ENCODE measurements at places on chromosomes 5 and 9.
A peak's percentile ranks its signal among the peaks of the same experiment; 100 is the strongest.

DNA sequence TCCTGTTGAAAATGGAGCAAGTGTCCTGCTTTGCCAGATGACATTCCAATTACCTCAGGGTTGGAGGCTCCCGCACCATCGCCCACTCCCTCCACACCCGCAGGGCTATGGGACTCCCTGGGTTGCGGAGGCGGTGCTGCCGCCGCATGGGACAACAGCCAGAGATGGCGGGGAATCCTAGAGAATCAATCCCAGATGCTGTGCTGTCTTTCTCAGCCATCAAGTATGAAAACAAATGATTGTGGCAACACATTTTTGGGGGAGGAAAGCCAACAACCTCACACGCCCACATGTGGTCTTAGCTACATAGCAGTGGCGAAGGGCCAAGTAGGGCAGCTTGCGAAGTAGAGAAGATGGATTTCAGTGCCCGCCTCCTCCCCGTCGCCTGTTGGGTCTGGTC is 46.7 kb downstream of the IL31RA start:
- DNase-seq, result peak; percentile 91

DNA sequence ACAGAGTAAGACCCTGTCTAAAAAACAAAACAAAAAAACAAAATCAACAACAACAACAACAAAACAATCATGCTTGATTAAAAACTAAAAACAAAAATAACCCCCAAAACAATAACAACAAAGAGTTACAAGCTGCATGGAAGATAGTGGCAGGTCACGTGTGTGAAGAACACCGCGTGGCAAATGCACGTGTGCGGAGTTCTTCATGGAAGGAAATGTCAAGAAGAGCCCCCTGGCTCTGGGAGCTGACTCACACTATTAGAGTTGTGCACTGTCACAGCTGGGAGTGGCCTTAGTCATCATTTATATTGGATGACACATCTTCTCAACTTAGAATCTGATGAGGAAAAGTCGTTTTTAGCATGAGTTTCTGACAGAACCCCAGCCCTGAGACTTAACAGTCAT is 110.5 kb downstream of the JMY start:
- no peak for DNase-seq

DNA sequence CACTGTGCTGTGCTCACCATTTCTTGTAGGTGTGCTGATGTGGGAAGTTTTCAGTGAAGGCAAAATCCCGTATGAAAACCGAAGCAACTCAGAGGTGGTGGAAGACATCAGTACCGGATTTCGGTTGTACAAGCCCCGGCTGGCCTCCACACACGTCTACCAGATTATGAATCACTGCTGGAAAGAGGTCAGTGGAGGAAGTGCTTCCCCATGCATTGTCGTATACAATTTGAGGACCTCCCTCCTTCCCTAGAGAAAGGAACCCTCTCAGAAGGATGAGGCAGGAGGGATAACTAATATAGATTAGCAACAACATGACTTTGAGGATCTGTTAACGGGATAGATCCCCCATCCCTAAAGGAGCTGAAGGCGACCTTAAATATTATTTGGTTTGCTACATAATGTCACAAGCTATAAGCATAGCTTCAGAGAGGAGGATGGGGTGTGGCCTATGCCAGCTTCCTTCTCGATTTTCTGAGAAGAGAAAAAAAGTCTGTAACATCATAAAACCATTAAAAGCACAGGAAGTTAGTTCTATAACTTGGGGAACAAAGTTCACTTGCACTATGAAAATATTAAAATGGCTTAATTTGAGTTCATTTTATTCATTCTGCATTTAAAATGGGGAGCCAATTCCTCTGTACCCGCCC is 17.0 kb upstream of the CYFIP2 start:
- DNase-seq, result no peak

- no peak for DNase-seq
Measured at GRCh38 chr9:122176916-122177315, 17.2 kb downstream of the MORN5 start.

- DNase-seq, result peak; percentile 45
Measured at GRCh38 chr5:159310511-159310910, 19.8 kb downstream of the IL12B start.

GRCh38 chr9:36407122-36407723 is 7.2 kb upstream of the RNF38 start:
- peak; percentile 82 for DNase-seq

- DNase-seq, result no peak
Measured at GRCh38 chr9:129306318-129306973, 128.4 kb upstream of the IER5L start.

- DNase-seq, result no peak
Measured at GRCh38 chr5:35188031-35188457, 42.2 kb downstream of the PRLR start.

DNA sequence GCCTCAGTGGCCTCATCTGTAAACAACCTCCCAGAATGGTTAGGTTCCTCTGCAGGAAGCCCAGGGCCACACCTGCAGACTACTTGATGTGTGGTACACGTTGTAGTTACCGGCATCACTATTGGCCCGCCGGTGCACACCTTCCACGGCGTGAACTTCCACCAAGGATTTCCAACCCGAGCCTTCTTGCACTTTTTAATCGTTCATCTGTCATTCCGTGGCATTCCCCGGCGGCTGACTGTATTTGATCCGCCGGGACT is 5.3 kb upstream of the TRIM41 start:
- no peak for DNase-seq

DNA sequence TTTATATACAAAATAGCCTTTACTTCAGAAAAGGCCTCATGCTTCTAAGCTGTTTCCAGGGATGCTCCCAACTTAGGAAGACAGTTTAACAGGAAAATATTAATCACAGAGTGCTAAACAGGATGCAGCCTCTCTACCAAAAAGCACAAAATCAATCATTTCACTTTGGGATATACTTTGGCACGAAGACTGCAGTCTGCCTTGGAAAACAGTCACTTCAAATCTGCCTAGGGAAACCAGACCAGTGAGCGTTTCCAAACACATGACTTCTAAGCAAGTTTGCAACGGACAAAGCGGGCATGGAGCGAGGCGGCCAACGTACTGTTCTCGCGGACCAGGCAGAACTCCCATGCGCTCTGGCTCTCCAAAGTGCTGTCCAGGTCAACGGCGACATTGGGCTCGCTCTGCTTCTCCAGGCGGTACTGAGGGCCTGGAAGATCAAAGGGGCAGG is 201.0 kb downstream of the MAPKAP1 start:
- no peak for DNase-seq

DNA sequence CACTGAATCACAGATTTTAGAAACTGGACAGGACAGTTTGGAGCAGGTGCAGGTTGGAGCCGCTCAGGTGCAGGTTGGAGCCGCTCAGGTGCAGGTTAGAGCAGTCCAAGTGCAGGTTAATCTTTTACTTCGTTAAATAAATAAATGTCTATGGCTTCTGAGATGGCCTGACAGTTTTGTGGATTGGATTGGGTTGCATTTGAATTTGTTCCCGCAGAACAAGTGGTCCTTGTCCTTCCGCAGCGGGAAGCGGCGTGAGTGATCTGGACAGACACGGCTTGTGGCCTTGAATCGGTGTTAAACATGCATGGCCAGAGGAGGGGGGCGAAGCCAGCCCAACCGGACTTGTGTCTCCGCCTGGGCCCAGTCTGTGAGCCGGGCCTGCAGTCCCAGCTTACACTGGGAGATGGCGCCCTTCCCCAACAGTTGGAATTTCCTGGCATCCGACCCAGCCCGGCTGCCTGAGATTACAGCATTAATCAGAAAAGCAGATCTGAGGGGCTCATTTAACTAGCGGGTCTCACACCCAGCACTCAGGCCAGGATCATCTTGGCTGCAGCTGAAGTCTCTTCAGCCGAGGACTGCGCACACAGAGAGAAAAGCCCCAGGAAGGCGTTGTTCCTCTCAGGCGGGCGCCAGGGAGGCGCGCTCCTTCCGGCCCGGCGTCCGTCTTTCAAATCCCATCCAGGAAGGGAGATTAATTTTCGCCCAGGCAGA is 1.5 kb upstream of the OLFM1 start:
- peak; percentile 28 for DNase-seq

GRCh38 chr9:132969783-132970182 is 8.7 kb upstream of the GFI1B start:
- no peak for DNase-seq

DNA sequence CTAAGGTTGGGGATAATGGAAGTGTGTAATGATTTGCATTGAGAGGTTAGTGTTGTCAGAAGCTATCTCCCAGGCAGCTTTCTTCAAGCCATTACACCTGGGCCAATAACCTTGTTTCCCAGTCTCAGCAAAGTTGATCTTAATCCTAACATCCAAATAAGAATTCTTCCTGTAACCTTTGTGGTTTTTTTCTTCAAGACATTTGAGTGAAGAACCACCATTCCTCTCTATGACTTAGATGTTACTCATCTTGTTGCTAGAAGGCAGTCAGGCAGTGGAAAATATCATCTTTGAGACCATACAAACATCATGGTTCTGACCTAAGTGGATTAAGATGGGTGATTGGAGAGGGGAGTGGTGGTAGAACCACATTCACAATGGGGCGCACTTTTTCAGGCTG is 103.5 kb downstream of the NDUFAF2 start:
- no peak for DNase-seq

DNA sequence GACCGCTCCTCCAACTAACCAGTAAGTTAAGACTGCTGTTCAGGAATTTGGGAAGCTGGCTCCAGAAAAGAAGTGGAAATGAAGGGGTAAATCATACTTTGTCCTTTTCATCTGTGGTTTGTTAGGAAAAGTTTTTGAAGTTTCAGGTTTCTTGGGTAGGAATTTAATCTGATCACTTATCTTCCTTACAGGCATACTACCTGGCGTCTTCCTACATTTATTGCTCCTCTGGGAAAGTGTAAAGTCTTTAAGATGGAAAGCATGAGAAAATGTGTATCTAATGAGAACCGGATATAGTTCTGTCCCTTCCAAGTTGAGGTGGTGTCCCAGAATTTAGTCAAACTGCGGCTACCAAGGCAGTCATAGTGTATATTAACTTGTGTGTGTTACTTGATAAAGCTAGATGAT is 1.3 kb downstream of the RASA1 start:
- no peak for DNase-seq

DNA sequence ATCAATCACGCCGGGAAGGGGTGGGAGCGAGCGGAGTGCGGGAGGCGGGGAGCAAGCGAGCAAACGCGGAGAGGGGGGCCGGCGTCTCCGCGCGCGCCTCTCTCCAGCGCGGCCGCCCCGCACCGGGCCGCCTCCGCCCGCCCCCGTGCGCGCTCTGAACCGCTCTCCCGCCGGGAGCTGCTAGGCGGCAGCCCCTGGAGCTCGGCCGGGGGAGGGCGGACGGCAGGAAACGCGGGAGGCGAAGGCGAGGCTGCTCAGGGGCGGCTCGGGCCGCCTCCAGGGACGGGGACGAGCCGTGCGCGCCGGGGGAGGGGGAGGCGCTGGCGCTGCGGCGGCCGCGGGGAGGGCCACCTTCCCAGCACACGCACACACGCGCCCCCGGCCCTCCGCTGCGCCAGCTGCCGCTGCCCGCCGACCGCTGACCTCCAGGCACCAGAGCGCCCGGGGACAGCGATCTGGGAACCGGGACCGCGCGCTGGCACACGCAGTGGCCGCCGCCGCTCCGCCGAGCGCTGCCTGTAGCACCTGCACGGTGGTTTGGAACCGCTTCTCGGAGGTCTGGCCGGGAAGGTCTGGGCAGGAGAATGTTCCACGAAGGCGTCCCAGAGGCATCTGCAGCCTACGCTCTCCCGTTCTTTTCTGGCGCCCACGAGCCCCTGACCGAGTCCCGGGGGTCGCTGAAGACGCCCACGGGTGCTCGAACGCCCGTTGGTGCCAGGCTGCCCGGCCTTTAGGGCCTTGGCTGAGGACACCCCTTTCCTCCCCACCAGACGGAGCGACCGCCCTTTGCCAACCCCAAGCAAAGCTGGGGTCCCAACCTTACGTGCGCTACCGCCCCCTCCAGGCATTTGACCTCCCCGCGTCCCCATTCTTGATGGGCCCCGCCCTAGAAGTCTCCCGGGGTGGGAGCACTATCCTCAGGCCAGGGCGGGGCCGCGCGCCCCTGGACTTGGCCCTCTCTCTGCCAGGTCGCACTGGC is at the start of gene GABBR2:
Gene GABBR2, minus strand, starts transcription at position 3 of the 979 bp plus-strand sequence. CDS start 198 bp downstream, outside the sequence.
- DNase-seq, result no peak

DNA sequence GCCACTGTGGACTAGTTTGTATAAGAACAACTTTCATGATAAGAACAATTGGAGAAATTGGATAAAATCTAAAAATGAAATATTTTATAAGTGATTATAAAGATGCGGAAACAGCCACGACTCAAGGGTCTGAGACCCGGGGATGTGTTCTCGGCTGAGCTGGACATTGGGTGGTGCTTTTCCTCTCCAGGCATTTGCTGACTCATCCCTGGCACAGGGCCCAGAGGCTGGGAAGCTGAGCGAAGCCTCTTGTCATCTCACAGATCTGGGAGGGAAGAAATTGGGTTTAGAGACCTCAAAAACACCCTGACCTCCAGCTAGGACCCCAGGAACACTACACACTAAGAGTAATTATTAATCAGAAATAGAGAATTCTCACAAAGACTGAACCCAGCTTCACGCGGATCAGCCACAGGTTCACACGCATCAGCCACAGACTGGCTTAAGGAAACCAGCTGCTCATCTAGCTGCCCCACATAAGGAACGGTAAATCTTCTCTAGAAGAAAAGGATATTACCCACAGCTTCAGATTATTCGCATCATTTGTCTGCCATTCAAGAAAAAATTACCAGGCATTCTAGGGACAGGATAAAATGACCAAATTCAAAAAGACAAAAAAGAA is 2.8 kb upstream of the OR2V1 start:
- DNase-seq, result peak; percentile 20

DNA sequence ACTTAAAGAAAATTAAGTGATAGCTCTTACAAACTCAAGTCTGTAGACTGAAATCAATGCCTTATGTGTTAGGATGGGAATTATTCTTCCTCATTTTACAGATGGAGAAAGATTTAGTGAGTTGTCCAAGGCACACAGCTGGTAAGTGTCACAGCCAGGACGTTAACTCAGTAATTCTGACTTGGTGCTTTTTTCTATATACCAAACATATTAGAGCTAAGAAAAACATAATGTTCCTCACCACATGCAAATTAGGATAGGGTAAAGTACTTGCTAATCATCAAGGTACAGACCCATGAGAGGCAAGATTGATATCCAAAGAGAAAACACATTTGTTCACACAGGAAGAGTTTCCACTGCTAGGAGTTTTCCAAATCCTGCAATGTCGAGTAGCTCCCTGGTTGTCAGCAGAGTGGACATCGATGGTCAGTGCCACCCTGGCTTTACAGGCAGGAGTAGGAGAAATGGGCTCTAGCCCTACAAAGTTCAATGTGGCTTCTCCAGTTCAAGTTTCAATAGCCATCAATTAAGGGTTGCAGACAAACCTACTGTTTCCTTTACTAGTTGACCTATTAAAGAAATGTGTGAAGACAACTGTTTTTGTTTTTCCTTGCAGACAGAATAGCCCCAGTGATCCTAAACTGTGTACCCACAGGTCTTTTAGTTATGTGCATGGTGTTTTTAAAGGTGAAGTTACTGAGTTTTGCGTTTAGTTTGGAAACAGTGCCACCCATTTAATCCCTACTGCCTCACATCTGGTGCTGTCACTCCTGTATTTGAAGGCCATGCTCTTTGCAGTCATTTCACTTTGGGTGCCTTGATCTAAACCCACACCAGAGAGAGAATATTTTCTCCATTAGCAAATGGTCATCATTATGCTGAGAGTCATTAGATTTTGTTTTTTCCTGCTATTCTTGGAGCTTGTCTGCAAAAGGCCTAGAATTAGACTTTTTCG is 460.8 kb upstream of the SMARCA2 start:
- DNase-seq, result no peak

Measured in trophoblast cell (in vitro differentiated cells and primary cell).